ENCODE measurements at places on chromosomes 2 and 18.

GRCh38 chr18:79798346-79798998 lies 734 bp downstream of the KCNG2 start:
- no peak for DNase-seq

GRCh38 chr2:165720511-165720910 lies 73.5 kb downstream of the GALNT3 start:
- no peak for DNase-seq

GRCh38 chr2:46435796-46436360 lies 43.5 kb upstream of the TMEM247 start:
- DNase-seq, result no peak

GRCh38 chr2:17644997-17645720 lies 104.7 kb downstream of the VSNL1 start:
- no peak for DNase-seq

GRCh38 chr2:235083822-235084221 lies 132.0 kb downstream of the SH3BP4 start:
- DNase-seq, result no peak

DNA sequence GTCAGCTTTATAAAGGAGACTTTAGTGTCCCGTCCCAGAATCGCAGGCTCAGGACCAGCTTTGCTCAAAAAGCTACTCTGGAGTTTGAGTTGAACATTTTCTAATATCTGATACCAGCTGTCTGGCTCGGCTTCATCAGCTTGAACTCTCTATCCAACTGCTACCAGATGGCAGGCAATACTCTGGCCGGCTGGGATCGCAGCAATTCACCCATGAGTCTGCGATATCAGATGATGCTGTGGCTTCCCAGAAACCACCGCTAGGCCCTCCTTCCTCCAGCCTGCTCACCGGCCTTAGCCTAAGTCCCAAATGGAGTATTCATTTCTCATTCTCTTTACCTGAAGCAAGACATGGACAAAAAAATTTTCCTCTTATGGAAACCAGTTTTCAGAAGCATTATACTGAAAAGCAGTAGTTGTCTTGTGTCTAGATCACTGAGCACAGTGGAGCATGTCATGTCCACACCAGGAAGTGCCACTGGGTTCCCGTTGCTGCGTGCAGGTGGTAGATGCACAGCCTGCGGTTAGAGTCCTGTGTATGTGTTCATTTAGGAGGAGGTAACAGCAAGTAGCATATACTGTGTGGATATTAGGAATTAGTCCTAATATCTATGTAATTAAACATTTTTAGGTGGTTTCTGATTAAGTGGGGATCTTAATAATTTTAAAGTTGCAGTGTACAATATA lies 162.0 kb upstream of the SOX11 start:
- no peak for DNase-seq

- no peak for DNase-seq
Observed at GRCh38 chr2:142678164-142678563, 199.3 kb upstream of the KYNU start.

DNA sequence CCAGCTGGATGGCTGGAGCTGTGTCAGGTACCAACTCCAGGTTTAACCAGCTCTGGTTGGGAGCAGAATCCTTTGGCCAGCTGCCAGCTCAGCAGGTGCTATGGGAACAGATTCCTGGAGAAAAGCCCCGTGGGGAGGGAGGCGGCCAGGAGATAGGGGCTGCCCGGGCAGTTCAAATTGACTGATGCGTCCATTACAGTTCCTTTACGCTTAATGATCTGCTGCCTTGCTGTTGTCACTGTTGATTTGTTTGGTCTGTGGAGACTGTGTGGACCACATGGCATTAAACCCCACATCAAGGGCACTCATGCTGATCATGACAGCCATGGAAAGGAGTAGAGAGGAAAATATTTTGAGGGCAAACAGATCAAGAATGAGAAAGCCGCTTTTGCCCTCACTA lies 200.0 kb downstream of the TSN start:
- DNase-seq, result no peak

DNA sequence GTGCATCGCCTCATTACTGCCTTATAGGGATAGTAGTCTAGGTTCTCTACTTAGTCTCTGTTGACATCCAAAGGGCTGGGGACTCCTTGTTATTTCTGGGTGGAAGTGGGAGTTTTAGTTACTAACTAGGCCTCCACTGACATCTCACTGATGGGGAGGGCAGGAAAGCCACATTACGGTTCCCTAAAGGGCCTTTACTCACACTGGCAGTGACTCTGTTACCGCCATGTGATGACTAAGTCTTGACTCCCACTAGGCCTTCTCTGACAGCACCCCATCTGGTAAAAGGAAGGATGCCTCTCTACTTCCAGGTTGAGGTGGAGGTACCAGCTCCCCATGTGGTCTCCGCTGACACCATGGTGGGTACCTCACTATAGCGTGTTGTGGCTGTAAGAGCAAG lies 14.0 kb upstream of the BCL2L11 start:
- no peak for DNase-seq

DNA sequence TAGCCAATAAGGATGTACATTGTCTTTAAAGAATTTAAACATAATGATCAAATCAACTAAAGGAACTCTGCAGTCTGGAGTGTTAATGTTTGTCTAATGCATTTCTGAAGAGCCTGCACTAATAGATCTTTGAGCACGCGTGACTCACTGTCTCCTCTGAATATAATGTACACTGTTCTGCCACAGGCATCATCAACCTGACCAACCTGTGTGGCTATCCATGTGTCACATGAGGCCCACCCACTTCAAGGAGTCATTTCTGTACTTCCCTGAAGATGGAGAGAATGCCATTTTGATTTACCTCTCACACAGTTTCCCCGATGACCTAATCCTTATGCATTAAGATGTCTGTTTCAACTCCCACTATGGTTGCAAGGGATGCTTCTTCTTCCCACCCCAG lies 434.0 kb upstream of the SPHKAP start:
- no peak for DNase-seq

- no peak for DNase-seq
Observed at GRCh38 chr2:129864719-129865118, 114.7 kb upstream of the RAB6C start.

- no peak for DNase-seq
Observed at GRCh38 chr18:42178376-42179080, 223.5 kb downstream of the PIK3C3 start.

DNA sequence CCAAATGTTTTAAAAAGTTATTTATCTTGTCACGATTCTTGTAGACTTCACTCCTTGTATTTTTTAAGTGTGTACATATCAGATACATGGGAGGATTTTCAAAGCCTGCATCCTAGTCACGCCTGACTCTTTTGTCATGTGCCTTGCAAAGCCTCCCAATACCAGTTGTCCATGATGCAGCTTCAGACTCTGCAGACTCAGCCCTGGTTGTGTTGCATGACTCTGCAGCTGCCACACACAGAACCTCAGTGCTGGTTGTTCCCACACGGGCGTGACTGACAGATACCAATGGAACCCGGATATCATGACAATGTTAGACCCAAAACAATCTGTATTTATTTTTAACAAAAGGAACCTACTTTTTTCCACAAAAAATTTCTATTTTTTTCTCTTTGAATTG lies 38.2 kb downstream of the TPO start:
- DNase-seq, result no peak

- DNase-seq, result no peak
Observed at GRCh38 chr2:65122313-65122712, 7.6 kb downstream of the RAB1A start.

GRCh38 chr2:136809998-136810397 lies 44.7 kb downstream of the THSD7B start:
- no peak for DNase-seq

DNA sequence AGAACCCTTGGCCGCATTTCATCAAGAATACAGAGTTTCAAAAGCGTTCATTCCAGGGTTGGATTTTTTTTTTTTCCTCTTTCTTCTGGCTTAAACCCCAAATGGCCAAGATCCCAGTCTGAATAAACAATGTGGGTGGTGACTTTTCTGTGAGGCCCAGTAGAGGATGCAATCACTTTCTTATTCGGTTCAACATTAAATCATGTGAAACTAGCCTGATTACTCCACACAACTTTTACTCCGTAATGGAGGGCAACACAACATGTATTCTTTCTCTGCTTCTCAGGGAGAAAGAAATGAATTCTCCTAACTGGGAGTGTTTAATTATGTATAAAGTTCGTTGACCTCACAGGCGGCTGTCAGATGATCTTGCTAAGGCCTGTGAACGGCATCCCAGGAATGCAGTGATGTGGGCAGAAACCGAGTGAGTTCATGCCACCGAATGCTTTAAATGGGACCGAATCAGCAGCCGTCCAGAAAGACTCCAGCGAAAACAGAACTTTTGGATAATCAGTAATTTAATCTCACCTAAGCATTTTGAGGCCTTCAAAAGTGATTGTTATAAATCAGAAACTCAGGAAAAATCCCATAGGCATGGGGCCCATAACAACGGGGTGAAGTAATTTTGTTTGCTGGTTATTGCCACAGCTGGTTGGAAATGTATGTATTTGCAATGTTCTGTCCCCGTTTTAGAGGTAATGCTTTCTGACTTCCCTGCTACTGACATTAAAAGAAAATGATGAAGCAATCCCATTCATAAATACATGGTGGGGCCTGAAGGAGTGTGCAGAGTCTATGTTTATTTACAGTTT lies 81.5 kb downstream of the BCL2 start:
- DNase-seq, result no peak

- no peak for DNase-seq
Observed at GRCh38 chr2:86645752-86646151, 22.1 kb upstream of the RNF103 start.

DNA sequence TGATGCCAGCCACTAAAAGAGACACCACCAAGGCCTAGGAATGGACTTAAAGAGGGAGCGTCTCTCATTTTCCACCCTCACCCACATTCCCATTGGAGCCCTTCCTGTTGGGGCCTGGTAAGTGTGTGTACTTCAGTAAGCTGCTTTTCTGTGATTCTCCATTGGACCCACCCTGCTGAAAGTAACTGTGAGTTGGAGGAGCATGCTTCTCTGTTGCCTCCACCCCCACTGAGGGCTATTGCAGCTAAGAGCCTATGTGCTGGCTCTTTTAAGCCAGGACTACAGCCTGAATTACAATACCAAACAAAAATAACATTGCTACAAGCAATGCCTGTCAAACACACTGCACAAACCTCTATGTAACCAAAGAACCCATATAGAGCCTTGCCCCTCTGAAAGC lies 81.1 kb downstream of the TRABD2A start:
- no peak for DNase-seq

DNA sequence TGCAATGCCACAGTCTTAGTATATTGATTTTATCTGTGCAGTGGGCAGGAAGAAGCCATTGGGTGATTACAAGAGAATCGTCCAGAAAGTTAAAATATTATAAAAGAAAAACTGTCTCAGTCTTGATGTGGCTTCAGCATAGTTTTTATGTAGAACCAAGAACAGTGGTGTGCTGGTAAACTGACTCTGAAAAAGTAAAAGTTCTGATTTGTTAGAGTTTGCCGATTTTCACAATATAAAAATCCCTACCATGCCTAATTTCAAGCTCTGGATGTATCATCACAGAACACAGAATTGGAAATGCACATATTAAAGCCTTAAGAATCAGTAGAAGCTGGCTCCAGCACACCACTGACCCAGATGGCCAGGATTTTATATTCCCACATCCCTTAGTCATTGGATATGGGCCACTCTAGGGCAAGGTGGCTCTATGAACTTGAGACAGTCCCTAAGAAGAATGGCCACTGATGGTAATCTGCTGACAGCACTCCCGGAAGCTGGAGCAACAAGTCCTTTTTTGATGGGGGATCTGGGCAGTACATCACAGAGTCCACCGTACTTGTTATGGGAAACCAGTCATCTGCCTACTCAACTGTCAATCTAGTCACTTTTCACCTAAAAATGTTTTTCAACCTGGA lies 9.3 kb upstream of the PLEKHM3 start:
- no peak for DNase-seq

DNA sequence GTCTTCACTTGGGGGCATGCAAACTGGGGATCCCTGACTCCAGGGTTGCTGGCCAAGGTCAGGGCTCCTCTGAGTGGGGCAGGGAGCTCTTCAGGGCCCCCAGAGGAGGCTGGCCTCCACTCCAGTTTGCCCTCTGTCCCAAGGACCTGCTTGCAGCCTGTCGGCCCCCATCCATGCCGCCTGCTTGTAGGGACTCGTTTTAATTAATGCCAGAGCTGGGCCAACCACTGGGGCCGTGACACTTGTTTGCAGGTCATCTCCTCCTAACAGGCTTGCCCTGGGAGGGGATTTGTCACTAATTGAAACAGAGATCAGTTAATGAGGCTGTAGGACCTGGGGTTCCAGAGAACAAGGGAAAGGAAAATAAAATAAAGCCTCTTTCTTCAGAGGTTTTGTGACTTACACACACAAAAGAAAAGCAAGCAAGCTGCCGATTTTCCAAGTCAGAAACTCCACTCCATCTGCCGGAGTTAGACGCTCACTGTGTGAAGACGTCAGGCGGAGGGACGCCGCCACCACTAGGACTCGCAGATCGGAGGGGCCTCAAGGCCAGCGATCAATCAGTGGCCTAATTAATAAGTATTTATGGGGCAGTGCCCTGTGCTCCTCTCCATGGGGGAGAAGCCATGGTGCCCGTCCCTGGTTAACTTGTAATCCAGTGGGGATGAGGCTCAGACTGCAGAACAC lies 75.9 kb downstream of the SFXN5 start:
- no peak for DNase-seq

DNA sequence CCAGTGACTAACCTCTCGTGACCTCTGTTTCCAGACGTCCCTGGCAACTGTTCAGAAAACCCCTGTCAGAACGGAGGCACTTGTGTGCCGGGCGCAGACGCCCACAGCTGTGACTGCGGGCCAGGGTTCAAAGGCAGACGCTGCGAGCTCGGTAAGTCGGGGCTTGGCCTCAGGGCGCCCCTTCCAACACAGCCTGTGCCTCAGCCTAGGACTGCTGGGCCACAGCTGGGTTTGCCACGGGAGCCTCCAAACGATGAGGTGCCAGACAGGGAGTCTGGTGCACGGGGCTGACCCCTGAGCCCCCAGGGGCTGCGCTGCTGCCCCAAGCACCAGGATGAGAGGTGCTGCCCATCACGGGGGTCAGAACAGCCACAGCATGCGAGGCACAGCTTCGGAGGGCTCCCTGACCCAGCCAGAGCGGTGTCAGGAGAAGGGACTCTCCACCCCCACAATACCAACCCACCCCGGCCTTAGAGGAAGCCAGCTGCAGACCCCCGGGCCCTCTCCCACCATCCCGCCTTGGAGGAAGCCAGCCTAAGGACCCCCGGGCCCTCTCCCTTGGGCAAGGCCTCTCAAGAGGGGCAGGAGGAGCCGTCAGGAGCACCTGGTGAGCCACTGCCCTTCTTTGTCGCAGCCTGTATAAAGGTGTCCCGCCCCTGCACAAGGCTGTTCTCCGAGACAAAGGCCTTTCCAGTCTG lies 20.3 kb downstream of the MTERF4 start:
- no peak for DNase-seq

DNA sequence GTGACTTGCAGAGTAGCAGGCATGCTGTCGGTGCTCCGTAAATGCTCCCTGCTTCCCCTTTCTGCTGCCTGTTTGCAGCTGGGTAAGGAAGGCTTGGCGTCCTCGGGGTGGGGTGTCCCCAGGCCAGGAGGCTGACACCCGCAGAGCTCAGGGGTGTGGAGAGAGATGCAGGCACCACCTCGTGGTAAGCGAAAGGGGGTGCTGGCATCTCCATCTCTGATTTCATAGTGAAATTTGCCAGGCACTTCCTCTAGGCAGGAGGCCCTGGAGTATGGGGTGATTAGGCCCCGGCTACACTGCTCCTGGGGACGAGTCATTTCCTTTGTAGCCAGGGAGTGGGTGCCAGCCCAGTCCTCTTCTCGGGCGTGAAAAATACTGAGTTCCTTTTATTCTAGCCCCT lies 160.4 kb downstream of the KLHL29 start:
- no peak for DNase-seq

- DNase-seq, result no peak
Observed at GRCh38 chr2:207252979-207253645, 87.4 kb upstream of the KLF7 start.

Measured in stimulated activated CD4-positive, alpha-beta T cell treated with anti-CD3 and anti-CD28 coated beads, Interleukin-12 subunit alpha, Interleukin-12 subunit beta, amount 100 ng/mL, for 48 hours (primary cell).